8988T (cell line): ENCODE measurements at places on chromosomes 7 and 10.

DNA sequence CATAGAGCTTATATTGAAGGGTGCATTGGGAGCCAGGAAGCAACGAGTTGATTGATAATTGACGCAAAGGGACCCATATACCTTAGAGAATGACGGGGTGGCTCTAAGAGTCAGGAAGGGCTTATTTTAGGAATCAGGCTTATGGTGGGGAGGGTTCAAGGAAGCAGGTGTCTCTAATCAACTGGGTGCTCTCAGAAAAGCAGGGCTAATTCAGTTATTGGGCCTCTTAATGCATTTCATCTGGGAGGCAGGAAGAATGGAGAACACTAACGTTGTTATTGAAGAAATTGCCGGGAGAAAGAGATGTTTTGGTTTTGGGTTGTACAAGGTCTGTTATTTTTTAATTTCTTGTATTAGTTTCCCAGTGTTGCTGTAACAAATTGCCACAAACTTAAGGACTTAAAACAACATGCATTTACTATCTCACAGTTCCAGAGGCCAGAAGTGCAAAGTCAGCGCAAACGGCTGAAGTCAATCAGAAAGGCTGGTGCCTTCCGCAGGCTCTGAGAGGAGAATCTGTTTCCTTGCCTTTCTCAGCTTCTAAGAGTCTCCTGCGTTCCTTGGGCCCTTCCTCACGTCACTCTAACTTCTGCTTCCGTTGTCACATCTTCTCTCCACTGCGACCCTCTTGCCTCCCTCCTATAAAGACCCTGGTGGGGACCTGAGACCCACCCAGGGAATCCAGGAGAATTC lies 328.4 kb upstream of the C7orf33 start:
- no peak for DNase-seq

GRCh38 chr7:16891338-16891737 lies 9.6 kb upstream of the AGR3 start:
- DNase-seq, result no peak

GRCh38 chr7:44098092-44099068 lies 5.8 kb upstream of the AEBP1 start:
- DNase-seq, result no peak

DNA sequence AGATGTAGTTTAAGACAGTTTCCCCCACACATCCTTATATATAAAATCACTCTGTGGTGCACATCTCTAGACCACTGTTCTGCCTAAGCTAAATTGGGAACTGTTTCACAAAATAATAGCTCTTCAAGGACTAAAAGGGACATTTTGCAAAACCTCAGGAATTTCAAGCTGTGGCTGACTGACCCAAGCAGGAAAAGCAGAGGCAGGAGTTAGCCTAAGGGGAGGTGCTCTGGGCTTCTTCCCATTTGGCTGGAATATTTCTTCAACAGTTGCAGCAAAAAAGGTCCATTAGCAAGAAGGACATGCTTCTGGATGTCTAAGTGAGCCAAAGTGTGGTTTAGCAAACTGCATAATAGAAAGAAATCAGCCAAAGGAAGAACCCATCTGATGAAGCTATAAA lies 551.2 kb upstream of the ANKRD30A start:
- no peak for DNase-seq
